ENCODE measurements at places on chromosomes 5 and 9.

DNA sequence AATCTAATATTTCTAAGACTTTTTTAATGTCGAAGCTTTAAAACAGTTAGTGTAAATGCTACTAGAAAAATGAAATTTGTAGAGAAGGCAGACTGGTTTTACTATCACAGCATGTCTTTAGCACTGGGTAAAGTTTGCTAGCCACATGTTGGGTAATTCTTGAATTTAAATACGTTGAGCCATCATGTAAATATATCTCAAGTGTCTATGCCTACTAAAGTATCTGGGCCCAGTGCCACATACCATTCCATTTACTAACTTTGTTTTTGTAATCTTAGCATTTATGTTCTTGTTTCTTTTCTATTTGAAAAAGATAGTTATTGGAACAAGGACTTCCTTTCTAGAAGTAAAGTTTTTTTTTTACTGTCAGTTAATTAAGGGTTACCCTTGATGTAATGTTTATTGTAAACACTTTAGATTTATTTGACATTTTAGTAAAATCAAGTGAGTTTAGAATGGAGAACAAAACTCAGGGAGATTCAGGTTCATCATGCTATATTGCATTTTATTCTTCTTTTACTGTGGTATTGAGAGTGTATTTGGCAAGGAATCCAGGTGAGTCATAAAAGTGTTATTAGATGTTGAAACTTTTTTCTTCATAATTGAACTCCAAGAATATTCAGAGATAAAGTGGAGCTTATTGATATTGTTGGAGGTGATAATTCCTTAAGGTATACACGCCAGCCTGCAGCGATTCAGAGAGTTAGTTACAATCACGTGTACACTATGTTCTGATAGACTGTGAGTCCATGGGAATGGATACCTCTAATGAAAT is 182.4 kb downstream of the CCDC171 start:
- DNase-seq, result no peak

GRCh38 chr9:87601176-87601575 is 103.5 kb downstream of the DAPK1 start:
- DNase-seq, result no peak

DNA sequence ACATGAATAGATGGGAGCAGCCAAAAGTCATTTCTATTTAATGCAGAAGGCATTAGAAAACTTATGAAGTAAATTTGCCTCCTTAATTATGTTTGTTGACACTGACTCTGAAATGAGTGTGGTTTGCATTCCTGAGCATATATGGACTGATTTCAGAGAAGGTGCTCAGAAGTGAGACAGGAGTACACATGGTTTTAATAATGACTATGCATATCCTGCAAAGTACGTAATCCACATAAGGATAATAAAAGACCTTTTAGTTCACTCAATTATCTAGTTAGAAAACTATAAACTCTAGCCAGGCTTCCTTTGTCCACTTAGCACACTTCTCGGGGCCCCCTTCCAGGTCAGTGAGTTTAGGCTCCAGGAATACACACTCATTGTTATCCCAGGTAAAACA is 75.7 kb upstream of the SNX2 start:
- DNase-seq, result no peak

GRCh38 chr5:140117523-140117922 is 3.6 kb downstream of the PURA start:
- DNase-seq, result no peak

- no peak for DNase-seq
Measured at GRCh38 chr9:137083394-137084004, 3.3 kb upstream of the MAN1B1 start.

GRCh38 chr5:15004506-15004905 is 132.9 kb upstream of the ANKH start:
- no peak for DNase-seq

- no peak for DNase-seq
Measured at GRCh38 chr5:98954392-98955028, 25.7 kb upstream of the CHD1 start.

- DNase-seq, result no peak
Measured at GRCh38 chr5:78920604-78921003, 64.5 kb downstream of the ARSB start.

GRCh38 chr9:112819635-112820496 is 69.3 kb downstream of the SNX30 start:
- DNase-seq, result peak; percentile 10

Measured in CD4-positive, alpha-beta T cell treated with Interleukin-2 at 100 ng/mL for 4 hours (primary cell).